ENCODE measurements at places on chromosomes 2 and 18.

GRCh38 chr2:21118302-21118920 is 5.4 kb upstream of the TDRD15 start:
- DNase-seq = no peak

DNA sequence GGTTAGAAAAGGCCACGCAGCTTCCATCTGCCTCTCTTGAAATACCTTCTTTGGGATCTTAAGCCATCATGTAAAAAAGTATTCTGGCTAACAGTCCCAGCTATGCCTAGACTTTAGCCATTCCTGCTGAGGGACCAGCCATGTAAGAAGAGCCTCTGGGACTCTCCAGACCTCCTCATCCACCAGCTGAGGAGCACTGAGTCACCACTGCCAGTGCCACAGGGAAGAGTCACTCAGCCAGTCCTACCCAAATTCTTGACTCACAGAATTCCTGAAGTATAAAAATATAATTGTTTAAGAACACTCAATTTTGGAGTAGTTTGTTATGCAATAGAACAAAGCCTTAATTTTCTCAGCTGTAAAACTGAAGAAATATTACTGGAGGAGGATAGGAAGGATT is 436.7 kb downstream of the ZEB2 start:
- DNase-seq = no peak

- DNase-seq = no peak
Observed at GRCh38 chr2:118683460-118683859, 164.0 kb downstream of the EN1 start.

DNA sequence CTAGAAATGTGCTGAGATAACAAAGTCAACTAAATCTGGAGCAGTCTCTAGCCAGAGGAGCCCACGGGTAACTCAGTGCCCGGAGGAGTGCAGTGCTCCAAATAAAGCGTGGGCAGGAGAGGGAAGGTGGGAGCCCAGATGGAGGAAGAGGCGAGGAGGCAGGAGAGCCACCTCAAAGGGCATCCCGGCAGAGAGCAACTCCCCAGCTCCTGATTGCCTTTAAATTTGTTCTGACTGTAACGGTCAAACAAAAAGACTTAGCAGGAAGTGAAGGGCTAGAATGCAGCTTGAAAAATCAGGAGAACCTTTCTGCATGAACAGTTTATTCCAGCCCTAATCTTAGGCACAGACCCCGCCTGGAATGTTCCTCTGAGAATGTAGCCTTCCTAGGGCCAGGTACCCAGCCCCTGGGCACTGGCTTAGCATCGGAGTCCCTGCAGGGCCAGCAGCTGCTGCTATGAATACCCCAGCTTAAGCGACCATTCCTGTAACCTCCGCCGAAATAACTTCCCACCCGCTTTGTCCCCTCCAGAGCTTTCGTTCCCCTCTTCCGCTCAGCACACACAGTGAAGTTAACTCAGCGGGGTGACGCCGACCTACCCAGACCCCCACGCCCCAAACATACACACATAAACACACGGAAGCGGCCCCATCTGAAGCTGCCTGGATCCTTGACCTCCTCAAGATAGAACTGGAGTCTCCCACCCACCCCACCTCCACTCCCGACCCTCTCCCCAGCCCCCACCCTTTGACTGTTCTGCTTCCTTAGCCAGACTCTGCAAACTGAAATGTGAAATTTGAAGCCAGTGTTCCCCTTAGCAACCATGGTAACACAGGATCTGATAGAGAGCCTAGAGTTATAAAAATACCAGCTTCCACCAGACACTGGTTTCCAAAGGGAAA is 123.2 kb downstream of the SMAD7 start:
- DNase-seq = no peak

GRCh38 chr18:38851526-38851925 is 1285.9 kb upstream of the CELF4 start:
- DNase-seq = no peak

- DNase-seq = no peak
Observed at GRCh38 chr2:32947484-32948143, 861 bp downstream of the LTBP1 start.

- DNase-seq = no peak
Observed at GRCh38 chr2:119428488-119429224, 3.0 kb upstream of the TMEM37 start.

GRCh38 chr2:46764547-46764946 is 151.1 kb downstream of the MCFD2 start:
- DNase-seq = no peak

DNA sequence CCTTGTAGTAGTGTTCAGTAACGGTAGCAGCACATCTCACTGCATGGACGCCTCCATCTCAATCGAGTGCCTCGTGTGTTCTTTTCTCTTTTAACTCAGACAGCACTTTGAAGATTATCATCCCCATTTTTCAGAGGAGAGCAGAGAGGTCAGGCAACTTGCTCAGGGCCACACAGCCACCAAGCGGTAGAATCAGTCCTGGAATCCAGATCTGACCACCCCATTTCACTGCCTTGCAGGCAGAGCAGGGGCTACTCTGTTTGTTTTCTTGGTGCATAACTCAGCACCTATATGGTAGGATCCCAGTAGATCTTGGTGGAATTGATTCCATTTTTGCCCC is 129.5 kb downstream of the SMAD7 start:
- no peak for DNase-seq

GRCh38 chr2:5365871-5366461 is 326.2 kb upstream of the SOX11 start:
- DNase-seq = peak; percentile 46

- DNase-seq = no peak
Observed at GRCh38 chr18:48835119-48835518, 115.6 kb downstream of the SMAD7 start.

GRCh38 chr2:23269747-23270146 is 115.2 kb upstream of the KLHL29 start:
- no peak for DNase-seq

GRCh38 chr2:180660881-180661685 is 319.3 kb upstream of the UBE2E3 start:
- DNase-seq = no peak

DNA sequence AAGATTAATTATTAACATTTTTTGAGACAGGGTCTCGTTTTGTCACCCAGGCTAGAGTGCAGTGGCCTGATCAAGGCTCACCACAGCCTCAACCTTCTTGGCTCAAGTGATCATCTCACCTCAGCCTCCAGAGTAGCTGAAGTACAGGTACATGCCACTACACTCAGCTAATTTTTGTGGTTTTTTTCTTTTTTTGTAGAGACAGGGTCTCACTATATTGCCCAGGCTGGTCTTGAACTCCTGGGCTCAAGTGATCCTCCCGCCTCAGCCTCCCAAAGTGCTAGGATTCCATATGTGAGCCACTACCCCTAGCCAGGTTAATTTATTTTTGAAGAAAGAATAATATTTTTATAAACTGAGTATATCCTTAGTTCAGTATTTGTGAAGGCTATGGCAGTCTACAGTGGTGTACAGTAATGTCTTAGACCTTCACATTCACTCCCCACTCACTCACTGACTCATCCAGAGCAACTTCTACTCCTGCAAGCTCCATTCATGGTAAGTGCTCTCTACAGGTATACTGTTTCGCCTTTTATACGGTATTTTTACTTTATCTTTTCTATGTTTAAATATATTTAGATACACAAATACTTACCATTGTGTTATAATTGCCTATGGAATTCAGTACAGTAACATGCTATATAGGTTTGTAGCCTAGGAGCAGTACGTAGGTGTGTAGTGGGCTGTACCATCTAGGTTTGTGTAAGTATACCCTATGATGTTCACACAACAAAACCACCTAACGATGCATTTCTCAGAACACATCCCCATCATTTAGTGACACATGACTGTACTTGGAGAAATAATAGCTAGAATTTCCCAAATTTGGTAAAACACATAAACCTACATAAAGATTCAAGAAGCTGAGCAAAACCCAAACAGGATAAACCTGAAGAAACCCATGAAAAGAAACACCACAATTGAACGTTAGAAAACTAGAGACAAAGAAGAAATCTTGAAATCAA is 38.6 kb downstream of the MGAT4A start:
- no peak for DNase-seq

DNA sequence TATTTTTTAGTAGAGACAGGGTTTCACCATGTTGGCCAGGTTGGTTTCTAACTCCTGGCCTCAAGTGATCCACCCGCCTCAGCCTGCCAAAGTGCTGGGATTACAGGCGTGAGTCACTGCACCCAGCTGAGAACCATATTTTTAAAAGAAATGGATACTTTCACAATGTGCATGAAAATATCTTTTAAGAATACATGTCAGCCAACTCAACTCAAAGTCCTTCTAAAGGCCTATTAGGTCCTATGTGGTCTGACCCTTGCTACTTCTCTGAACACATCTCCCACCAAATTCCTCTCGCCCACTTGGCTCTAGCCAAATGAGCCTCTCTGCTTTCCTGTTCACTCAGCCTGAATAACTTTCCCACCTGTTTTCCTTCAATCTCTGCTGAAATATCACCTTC is 119.6 kb downstream of the MTX2 start:
- DNase-seq = no peak

DNA sequence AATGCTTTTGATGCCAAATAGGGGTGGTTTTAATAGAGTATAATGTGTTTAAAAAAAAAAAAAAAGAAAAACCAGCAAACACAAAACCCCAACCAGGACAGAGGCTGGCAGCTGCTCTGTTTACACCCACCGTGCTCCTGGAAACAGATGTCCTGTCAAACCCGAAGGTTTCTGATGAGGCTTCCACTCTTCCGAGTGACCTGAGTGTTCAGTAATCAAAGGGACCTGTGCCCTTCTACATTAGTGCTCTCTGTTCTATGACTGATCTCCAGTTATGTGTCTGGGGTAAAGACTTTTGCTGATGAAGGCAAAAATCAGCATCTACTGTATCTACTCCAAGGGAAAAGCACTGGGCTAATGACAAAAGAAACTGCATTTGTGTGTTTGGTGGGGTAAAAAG is 3.5 kb upstream of the KLHL29 start:
- DNase-seq = no peak

DNA sequence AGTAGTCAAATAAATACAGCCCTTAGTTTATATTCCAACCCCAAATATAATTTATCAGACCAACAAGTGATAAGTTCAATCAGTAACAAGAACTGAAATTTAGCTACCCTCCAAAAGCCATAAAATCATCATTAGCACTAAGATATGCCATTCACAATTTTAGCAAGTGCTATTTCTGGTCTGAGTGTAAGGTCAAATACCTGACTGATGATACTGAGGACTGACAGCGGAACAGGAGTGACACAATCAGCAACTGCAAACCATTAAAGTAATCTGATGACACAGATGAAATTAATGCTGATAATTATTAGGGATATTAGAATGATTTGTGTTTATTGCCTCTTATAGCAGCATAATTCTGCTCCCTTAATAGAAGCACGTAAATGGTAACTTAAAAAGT is 152.7 kb upstream of the SPHKAP start:
- DNase-seq = no peak

DNA sequence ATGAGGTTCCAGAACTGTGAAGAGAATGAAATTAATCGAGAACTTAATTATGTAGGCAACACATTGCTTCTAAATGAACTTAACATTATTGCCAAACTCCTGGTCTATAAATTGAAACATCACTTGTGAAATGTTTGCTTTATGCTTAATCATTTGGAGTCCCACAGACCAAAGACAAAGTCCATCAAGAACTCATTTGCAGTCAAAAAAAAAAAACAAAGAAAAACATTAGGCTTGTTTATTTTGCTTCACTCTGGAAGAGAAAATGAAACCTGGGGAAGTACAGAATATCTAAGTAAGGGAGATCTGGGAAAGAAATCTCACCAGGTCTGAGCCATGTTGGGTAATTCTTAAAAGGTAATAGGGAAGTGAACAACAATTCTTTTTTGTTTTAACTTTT is 1363.5 kb upstream of the DDX18 start:
- no peak for DNase-seq

DNA sequence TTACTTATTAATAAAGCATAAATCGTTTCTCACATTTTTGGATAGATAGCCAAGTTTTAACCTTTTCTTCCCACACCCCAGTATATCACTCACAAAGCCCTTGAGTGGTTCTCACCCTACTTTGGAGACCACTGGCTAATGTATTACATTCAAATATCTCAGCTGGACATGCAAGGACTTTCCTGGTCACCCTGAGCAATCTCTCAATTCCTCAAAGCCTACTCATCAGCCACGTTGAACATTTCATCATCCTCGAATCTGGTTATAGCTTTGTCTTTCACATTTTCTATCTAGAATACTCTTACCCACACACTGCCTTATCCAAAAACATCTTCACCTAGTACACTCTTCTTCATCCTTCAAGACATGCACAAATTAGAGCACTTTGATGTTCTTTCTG is 71.1 kb upstream of the MAPRE2 start:
- DNase-seq = no peak

GRCh38 chr2:43233218-43234212 is 7.1 kb upstream of the ZFP36L2 start:
- no peak for DNase-seq

- DNase-seq = no peak
Observed at GRCh38 chr2:176192351-176192750, 3.9 kb downstream of the HOXD1 start.

DNA sequence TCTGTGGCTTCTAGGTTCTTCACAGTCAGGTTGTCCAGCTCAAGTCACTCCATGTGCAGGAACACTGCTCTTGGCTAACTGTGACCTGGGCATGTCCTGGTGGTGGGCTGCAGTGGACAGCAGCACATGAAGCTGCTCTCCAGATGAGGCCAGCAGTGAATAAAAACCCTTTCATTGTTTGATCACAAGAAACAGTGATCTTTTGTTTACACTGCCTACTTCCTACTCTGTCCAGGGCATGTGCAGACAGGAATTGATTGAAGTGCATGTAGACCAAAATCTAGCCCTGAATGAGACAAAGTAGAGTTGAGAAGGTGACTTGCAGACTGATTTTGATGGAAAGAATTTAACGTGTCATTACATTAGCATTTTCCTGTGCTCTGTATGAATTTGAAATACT is 34.9 kb downstream of the BCL2L11 start:
- no peak for DNase-seq

DNA sequence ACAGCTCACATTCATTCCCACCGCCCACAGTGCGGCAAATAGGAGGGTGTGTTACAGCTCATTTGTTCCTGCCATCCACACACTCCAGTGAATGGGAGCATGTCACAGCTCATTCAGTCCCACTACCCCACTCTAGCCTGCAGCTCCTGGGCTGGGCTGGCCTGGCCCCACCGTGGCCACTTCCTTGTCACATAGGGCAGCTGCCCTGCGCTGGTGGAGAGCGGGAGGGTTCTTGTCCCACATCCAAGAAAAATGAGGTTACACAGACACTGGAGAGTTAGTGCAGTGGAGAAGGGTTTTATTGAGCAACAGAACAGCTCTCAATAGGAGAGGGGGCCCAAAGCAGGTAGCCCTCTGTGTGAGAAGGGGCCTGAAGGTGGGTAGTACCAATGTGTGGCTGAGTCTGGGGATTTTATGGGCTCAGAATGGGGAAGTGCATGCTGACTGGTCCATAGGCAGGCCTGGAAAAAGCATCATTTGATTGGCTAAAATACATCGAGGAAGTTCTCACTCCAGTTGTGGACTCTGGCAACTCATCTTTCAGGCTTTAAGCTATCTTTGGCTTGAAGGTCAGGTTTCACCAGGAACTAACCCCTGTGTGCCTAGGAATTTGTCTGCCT is 249.7 kb downstream of the ETAA1 start:
- no peak for DNase-seq

DNA sequence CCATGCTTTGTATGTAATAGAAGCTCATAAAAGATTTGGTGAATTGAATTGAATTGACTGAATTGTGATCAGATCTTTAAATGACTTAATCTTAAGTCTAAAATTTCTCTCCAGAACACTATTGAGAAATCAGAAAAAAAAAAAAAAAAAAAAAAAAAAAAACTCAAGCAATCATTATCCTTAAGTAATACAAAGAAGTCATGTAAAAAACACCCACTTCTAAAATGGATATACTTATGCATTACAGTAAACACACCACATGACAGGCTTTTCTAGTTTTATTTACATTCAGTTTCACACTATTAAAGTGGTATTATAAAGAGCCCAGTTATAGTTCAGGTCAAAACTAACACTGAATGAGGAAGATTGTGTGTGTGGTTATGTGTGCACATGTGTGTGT is 84.9 kb upstream of the GLS start:
- DNase-seq = no peak

All from C1 segment of cervical spinal cord (tissue), 14 donors.